ENCODE measurements at places on chromosomes 6 and 20.

- DNase-seq: no peak
These were observed 33.3 kb downstream of the CPNE5 start for GRCh38 chr6:36805917-36806316.

- DNase-seq: no peak
These were observed 543 bp upstream of the MUC22 start for GRCh38 chr6:31009731-31010130.

- no peak for DNase-seq
These were observed 24.1 kb upstream of the MAP3K7 start for GRCh38 chr6:90610751-90611542.

DNA sequence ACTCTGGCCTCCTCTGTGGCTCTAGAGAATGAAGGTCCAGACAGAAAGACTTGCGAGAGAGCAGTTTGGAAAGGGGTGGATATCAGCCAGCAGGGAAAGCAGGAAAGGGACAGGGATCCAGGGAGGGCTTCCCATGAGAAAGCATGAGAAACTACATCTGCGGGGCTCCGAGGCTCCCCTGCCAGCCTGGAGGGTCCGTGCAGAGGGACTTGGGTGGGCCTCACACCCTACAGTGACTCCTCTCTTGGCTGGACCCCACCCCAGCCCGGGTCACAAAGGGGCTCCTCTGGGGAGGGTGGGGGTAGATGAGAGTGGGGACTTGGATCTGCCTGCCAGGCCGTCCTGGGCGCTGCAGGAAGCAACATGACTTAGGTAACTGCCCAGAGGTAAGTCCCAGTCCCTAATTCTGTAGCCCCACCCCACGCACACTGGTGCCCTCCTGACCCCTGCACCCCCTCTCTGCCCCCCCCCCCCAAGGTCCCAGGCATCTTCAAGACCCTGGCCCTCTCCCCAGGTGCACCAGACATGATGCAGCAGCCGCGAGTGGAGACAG is at the start of gene TMEM239:
Gene TMEM239 (plus strand): TSS at position 335 of the 553 bp plus-strand sequence. CDS start 191 bp downstream, at position 526.
- DNase-seq: no peak

DNA sequence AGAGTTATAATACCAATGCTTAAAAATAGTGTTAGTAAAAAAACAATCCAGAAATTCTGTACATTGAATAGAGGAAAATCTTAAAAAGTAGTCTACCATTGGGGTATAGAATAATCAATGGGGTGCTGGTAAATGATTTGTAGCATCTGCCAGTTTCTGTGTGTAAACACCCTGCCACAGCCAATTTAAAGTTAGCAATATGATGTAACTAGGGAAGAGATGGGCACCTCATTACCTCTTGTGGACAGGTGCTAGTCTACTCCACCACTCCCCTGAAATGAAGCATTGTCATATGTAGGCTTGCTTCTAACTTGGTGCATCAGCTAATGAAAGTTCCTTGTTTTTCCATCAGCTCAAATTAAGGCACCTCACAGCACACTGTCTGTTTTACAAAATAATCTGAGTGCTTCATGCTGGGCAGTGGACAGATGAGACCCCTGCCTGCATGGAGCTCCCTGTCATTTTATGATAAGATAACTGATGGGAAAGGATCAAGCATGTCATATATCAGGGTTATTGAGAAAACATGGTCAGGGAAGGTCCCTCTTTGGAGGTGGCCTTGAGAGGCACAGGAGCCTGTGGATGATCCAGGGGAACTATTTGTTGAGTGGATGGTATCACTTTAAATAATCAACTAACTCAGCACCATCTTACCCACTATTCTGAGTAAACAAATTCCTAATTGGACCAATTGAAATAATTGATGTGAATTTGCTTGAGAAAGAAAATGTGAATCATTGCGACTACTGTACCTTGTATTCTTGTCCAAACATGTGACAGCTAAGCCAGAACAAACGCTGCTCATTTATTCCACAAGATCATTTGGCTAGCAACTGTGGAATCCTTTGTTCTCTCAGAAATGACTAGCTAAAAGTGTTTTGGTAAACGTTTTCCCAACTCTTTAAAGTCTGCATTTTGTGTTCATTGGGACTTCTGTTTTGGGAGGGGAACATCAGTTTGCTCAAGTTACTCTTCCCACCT is 45.9 kb upstream of the CSE1L start:
- DNase-seq: no peak

- no peak for DNase-seq
These were observed 5.5 kb downstream of the ZBP1 start for GRCh38 chr20:57614490-57615444.

- DNase-seq: no peak
These were observed 55.2 kb downstream of the TGM2 start for GRCh38 chr20:38109591-38110524.

GRCh38 chr6:152173321-152173720 is 365.8 kb downstream of the ESR1 start:
- DNase-seq: no peak

GRCh38 chr20:25514747-25515340 is 70.5 kb downstream of the NINL start:
- no peak for DNase-seq

GRCh38 chr20:30288346-30288745 is 969.1 kb upstream of the DEFB115 start:
- DNase-seq: no peak

DNA sequence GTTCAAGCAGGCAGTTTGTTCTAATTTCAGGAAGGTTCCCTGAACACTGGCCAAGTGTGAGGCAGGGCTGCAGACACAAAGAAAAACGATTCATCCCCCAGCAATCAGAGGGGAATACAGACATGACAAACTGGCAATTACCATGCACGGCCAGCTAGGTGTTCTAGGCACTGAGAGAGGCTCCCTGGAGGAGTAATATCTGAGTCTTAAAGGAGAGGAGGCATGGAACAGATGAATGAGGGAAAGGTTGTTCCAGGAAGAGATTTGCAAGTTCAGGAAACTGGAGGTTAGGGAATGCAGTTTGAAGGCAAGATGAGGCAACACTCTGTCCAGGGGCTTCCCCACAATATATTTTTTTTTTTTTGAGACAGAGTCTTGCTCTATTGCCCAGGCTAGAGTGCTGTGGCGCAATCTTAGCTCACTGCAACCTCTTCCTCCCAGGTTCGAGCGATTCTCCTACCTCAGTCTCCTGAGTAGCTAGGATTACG is 11.1 kb downstream of the RRAGD start:
- DNase-seq: no peak

DNA sequence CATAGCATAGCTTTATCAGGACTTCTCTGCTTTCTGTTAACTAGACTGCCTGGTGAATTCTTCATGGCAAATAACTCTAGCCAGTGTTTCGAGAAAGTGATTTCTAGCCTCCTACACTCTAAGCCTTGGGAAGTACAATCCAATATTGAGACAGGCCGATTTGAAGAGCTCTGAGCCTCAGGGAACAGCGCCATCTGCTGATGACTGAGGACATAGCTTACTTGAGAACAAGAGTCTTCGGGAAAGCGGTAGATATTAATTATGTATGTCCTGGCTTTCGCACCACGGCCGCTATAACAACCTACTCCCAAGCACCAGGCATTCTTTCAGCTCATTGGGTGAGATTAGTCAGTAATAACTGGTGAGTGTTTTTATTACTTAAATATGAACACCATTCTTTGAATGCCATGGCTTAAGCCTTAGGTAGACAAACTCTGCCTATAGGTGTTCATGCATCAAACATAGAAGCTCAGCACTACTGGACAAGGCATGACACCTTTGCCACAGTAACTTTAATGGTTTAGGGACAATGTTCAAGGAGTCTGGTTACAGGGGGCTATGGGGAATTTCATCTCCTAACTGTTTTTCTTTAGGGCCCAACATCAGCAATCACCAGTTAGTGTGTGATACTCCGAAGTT is 518.6 kb downstream of the BMP2 start:
- DNase-seq: peak; percentile 68

DNA sequence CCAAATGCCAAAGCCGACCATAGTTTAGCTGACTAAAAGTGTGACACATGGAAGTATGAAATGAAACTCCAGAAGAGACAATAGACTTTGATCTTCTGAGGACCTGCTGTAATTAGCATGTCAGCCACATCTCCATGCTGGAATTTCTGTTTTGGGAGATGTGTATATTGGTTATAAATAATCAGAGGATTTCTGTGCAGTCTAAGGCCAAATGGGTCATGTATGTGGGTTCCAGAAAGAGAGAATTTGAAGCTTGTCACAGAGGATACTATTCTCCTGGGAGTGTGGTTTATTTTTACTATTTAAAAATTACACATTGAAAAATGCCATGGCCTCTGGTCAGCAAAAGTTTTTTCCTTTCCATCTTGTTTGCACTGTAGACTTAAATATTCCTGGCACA is 405.5 kb upstream of the PLCB4 start:
- no peak for DNase-seq

GRCh38 chr20:40643891-40644290 is 45.1 kb downstream of the MAFB start:
- DNase-seq: no peak

DNA sequence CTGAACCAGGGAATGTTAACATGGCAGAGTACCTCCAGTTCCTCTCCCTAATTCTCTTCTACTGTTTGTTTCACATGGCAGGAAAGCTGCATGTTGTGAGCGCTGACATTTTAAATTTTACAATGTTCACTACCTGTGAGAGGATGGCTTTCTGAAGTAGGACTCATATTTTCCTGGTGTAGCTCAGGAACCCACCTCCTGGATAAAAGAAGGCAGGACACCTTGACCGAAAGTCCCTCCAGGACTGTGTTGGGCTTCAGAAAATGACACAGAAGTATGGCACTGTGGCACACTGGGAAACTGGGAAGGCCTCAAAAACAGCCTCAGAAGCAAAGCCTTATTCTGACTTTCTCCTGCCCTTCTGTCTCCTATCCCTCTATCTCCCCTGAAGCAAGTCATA is 33.3 kb downstream of the PTPRK start:
- DNase-seq: no peak

- DNase-seq: no peak
These were observed 81.1 kb downstream of the PRDM1 start for GRCh38 chr6:106167096-106167814.

- DNase-seq: no peak
These were observed 363.4 kb upstream of the JARID2 start for GRCh38 chr6:14882394-14883026.

DNA sequence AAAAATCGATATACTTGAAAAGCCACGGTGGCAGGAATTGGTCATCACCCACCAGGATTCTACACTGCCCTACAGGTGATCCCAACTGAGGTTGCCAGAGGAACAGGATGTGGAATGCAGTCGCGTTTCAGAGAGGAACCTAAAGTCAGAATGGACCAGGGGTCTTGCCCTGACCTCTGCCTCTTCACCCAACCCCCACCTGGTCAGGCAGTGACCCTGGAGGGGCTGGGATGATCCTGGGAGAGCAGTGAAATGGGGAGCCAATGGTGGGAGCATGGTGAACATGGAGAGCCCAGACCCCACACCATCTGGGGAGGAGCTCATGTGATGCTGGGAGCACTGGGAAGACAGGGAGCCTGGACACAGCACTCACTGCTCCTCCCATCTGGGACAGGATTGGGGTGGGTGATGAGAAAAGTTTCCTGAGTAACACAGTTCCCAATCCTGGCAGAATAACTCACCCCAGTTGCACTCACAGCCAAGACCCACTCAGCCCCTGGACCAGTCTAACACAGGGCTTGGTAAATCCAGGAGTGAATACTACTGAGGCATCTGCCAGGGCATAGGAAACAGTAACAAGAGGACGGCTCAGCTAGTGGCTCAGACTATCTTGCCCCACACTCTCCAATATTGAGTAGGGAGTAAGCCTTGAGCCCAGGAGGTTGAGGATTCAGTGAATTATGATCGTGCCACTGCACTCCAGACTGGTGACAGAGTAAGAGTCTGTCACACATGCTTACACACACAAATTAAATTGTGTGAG is 1.7 kb upstream of the ULBP2 start:
- no peak for DNase-seq

DNA sequence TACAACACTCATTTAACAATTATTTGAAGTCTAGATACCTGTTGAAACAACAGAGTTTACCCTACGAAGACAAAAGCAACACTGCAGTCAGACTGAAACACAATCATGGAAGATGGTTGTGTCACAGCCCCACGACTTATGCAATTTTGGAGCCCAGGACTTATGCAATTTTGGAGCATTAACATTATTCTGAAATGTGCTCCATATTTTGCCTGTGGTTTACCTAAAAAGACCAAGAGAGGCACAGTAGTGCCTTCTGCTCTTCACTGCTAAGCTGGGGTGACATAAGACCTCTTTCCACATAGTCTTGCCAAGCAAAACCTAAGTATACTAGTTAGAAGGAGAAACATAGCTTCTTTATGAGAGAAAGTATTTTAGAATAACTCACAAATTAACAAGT is 216.5 kb downstream of the PTPRK start:
- no peak for DNase-seq

GRCh38 chr20:54431156-54431944 is 44.0 kb upstream of the DOK5 start:
- DNase-seq: peak; percentile 64

GRCh38 chr6:13800615-13801014 is 13.7 kb downstream of the MCUR1 start:
- DNase-seq: no peak

- no peak for DNase-seq
These were observed 134.1 kb downstream of the CCDC170 start for GRCh38 chr6:151627689-151628444.

DNA sequence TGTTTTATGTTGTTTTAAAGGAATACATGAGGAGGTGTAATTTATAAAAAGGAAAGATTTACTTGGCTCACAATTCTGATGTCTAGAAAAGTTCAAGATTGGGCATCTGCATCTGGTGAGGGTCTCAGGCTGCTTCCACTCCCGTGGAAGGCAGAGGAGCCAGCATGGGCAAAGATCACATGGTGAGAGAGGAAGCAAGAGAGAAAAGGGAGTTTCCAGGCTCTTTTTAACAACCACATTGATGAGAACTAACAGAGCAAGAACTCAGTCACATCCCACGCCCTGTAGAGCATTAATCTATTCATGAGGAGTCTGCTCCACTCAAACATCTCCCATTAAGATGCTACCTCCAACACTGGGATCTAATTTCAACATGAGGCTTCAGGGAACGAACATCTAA is 1666.3 kb downstream of the HACE1 start:
- no peak for DNase-seq

GRCh38 chr6:161439093-161439492 is 165.2 kb upstream of the AGPAT4 start:
- DNase-seq: no peak

DNA sequence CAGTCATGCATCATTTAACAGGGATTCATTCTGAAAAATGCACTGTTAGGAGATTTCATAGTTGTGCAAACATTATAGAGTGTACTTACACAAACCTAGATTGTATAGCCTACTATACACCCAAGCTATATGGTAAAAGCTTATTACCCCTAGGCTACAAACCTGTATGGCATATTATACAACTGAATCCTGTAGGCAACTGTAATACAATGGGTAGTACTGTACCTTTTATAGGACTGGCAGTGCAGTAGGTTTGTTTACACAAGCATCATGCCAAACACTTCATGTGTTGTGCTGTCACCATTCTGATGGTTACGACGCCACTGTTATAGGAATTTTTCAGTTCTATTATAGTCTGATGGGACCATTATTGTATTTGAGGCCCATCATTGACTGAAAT is 39.3 kb upstream of the KHDC1 start:
- no peak for DNase-seq

- no peak for DNase-seq
These were observed 121.6 kb downstream of the ADAT2 start for GRCh38 chr6:143328876-143329275.

- DNase-seq: no peak
These were observed 732 bp downstream of the CYP24A1 start for GRCh38 chr20:54172856-54173652.

GRCh38 chr6:122838060-122838780 is 49.2 kb downstream of the SMPDL3A start:
- peak; percentile 5 for DNase-seq
